ENCODE measurements at places on chromosomes 4 and X.

- no peak for DNase-seq
Observed at GRCh38 chr4:88381123-88381522, 2.5 kb downstream of the HERC6 start.

GRCh38 chrX:134480061-134480460 lies 20.1 kb downstream of the HPRT1 start:
- peak; percentile 14 for DNase-seq

- no peak for DNase-seq
Observed at GRCh38 chr4:100083289-100083688, 107.0 kb downstream of the DDIT4L start.

DNA sequence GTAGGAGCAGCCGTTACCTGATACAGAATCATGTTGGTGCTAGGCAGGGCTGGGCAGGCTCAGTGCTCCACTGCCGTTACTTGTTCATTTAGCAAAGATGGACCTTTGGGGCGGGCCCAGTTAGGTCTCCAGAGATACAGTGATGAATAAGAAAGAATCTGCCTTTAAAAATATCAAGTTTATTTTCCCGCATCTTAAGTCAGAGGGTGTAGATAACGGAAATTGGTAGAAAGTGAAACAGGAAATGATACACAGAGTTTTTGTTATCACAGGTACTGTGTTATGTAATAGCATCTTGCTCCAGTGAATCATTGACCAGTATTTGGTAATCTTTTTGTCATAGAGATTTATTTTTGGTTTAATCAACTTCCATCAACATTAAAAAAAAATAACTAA lies 5.5 kb downstream of the TMEM131L start:
- no peak for DNase-seq

DNA sequence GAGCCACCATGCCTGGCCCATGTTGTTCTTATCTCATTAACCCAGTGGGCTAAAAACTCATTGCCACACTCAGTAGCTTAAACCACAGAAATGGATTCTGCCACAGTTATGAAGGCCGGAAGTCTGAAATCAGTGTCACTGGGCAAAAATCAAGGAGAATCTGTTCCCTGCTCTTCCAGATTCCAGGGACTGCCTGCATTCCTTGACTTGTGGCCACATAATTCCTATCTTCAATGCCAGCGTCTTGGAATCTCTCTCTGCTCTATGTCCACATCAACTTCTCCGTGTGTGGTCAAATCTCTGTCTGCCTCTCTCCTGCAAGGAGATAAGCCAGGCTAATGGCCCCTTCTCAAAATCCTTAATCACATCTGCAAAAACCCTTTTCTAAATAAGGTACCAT lies 4.1 kb upstream of the WFS1 start:
- DNase-seq = no peak

DNA sequence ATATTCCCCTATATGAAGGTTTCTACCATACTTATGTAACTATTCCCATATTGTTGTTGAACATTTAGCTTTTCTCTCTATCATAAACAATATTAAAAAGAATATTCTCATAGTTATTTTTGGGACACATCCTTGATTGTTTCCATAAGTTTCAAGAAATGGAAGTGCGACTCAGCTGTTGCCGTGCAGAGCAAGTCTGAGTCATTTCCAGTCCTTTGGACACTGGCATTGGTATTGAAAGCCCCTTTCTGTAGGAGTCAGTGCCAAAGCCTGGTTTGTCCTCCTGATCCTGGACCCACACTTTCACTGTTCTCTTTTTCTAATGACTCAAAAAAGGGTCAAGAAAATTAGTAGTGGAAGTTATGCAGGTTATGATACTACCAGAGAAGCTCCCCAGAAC lies 108.3 kb upstream of the DIAPH2 start:
- DNase-seq = peak; percentile 19

- no peak for DNase-seq
Observed at GRCh38 chr4:41991916-41992767, 1.8 kb downstream of the SLC30A9 start.

- DNase-seq = no peak
Observed at GRCh38 chr4:94290245-94290644, 52.4 kb downstream of the HPGDS start.

DNA sequence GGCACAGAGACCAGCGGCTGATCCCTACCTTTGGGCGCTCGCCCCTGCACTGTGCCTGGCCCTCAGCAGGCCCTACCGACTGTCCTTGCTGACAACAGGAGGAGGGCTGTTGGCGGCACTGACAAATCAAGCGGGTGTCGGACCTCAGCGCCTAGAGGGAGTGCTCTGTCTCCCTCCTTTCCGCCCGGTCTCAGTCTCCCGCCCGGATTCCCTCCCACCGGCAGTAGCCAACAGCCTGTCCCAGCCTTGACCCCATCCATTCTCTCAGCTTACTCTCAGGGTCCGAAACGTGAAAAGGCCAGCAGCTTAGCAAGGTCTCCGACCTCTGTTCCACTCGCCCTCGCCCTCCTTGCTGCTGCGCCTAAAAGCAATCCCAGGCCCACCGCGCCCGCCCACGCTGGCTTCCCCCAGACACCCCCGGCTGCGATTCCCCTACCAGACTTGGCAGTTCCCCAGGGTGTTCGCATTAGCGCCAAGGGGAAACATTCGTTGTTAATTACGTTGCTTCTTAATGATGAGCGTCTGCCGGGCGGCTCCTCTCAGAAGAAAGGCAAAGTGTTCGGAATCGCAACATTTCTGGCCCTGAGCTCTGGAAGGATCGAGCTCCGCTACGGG lies 96.2 kb downstream of the SOWAHB start:
- no peak for DNase-seq

DNA sequence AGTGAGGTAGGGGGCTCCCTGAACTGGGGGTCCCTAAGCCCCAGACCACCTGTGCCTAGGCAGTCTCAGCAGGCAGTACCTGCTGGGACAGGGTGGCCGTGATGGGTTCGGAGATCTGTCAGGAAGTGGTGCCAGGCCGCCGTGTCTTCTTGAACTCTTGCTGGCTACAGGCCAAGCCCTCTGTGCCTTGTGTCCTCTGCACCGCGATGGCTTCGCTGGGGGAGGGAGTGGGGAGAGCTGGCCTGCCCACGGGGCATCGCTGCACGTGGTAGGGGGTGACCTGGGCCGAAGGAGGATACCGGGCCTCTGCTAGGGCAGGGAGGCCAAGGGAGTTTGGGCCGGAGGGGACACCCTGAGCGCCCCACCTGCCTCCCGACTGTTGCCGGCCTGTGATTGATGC lies 96.7 kb upstream of the NKX1-1 start:
- no peak for DNase-seq

- DNase-seq = no peak
Observed at GRCh38 chrX:16594490-16594889, 55.5 kb upstream of the S100G start.

- no peak for DNase-seq
Observed at GRCh38 chr4:8171984-8172924, 13.6 kb upstream of the ABLIM2 start.

DNA sequence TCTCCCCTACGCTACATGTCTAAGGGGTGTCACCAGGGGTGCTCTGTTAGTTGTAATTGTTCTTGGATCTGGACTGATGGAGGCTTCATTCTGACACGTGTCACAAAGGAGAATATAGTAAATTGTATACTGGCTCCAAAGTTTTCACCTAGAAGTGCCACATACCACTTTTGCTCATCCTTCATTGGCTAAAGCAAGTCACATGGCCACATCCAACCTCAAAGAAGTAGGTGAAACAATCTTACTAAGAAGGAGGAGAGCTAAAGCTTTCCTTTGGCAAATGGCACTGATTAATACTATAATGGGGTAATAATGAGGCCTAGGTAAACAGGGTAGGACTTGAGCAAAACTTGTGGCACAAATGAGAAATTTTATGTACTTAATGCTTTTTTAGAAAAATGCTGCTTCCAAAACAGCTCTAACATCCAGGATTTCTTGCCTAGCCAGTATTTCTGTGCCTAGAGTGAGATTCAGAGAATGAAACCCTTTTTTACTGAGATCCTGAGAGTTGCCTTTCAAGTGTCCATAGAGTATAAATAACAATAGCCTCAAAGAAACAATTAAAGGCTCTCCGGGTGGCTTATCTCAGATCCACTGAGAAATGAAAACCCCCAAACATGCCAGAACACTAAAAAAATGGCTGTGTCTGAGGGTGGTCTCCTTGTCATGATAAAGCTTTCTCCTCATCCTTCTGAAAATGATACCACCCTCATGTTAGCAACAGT lies 34.7 kb downstream of the NHS start:
- no peak for DNase-seq

DNA sequence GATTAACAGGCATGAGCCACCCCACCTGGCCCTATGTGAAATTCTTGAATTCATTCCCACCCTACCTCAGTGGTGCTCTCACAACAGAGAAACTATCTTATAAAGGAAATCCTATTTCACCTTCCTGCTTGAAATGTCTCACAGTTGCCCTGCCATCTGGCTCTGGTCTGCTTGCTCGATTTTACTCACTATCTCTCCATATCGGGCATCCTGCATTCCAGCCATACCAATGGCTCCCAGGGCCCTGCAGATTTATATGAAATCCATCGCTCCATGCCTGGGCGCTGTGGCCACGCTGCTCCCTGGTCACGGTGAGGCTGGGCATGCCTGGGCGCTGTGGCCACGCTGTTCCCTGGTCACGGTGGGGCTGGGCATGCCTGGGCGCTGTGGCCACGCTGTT lies 15.8 kb downstream of the SORBS2 start:
- DNase-seq = no peak

DNA sequence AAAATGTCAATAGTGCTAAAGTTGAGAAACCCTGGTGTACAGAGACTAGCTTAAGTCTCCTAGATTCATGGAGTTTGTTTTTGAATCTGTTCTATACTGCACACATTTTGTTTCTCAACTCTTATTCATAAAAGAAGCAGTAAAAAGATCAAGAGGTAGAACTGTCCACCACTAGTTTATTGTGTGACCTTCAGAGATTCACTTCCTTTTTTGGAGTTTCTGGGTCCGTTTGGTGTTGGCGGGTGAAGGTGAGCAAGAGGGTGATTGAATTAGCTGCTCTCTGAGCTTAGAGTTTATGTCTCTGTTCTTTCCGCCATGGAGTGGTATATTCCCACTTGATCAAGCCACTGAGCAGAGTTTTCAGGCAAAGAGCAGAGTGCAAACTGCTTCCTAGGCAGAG lies 21.4 kb upstream of the PLAC1 start:
- no peak for DNase-seq

- no peak for DNase-seq
Observed at GRCh38 chrX:36568946-36569345, 439.2 kb upstream of the FAM47C start.

DNA sequence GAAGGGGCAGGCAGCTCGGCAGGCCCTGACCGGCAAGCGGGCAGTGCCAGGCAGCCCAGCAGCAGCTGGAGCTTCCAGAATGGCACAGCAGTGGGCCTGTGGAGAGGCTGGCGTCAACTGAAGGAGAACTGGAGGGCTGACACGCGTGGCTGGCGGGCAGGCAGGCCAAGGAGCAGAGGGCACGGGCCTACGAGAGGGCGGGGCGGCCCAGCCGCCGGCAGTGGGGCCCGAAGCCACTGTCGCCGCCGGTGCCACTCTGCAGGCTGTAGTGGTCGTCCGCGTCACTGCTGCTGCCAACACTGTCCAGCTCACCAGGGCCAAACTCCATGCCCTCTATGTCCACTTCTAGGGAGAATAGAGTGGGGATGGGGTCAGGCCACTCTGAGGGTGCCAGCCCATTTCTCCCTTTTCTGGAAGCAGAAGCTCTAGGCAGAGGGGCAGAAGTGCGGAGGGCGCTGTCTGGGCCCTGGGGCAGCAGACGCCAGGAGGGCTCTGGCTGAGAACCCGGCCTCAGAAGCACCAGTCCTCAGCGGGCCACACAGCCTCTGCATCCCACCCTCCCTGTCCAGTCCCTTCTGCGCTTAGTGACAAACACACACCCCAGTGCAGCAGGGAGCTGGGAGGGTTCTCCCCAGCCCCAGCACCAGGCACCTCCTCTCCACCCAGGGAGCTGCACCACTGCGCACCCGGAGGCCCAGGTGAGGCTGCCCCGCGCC lies 8.6 kb upstream of the HAUS3 start:
- DNase-seq = no peak

DNA sequence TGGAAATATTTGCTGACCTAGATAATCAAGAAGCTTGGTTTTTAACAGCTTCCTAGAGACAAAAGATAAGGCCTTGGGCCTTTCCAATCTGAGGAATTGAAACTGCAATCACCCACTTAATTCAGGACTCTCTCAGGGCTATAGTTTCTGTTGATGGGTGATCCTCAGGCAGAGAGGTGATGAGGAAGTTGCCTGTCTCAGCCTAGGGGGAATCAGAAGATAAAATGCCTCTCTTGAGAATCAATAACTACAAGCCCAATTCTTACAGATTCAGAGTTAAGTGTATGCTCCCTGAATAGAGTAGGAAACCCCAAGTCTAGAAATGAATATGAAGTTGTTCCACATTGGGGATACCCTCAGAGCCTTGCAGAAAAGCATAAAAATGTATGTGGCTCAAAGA lies 45.5 kb downstream of the NFKB1 start:
- no peak for DNase-seq

GRCh38 chr4:8352368-8353157 lies 83.0 kb downstream of the HTRA3 start:
- no peak for DNase-seq

- DNase-seq = peak; percentile 73
Observed at GRCh38 chr4:100095729-100096595, 94.3 kb downstream of the DDIT4L start.

All from fibroblast of gingiva (primary cell).